ENCODE measurements at places on chromosomes 12 and 14.

- no peaks in the 10 kb centered on the region for H3K27me3 ChIP-seq
- no peak overlapping the region for H3K27ac ChIP-seq
- H3K36me3 ChIP-seq, result no peaks in the 10 kb centered on the region
- no peak for DNase-seq
Observed at GRCh38 chr12:47276621-47277309, 197.0 kb upstream of the AMIGO2 start.

DNA sequence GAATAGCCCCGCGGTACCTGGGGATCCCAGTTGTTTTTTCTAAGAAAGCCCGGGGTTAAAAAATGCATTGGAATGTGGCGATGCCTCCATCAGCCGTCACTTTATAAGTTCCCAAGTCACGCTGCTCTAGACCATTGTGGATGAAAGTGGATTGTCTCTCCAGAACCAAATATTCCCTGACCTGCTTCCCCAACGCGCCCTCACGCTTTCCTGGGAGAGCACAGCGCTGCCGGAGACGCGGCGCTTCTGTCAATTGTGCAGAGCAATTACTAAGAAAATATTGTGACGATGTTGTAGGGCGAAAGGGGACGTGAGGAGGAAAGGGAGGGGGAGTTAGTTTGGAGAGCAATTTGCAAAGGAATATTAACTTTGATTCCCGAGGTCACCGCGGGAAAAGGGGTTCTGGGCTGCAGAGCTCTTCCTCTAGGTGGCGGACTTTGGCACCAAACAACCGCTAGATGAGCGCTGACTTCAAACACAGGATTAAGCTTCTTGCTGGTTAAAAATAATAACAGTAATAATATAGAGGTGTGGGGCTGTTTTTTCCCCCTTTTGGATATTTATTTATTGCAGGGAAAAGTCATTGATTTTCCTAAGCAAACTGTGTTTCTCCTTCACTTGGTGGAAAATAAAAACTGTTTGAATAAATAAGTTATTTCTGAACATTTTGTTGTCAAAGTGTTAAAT, 9.6 kb upstream of the FOXG1 start:
- H3K4me3 ChIP-seq, result no peak overlapping the region
- no peaks in the 10 kb centered on the region for H3K4me1 ChIP-seq
- no peaks in the 10 kb centered on the region for H3K36me3 ChIP-seq
- peaks cover 29% of the 10 kb centered on the region for H3K27me3 ChIP-seq
- no peak for DNase-seq

DNA sequence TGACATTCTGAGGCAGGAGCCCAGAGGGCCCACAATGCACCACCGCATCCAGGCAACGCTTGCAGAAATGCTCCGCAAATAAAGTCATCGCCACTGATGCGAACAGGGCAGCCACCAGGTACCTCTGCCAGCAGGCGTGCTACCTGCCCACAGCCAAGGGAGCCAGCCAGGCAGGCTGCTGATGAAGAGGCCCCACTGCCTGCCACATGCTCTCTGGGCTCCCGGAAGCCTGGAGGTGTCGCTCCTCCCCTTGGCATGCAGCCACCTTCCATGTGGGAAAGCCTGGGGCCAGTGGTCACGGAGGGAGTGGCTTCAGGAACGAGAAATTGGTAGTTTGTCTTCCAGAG, 14.7 kb downstream of the GPR132 start:
- H3K27ac ChIP-seq, result no peak overlapping the region
- H3K36me3 ChIP-seq, result no peaks in the 10 kb centered on the region
- DNase-seq, result no peak
- no peaks in the 10 kb centered on the region for H3K27me3 ChIP-seq

DNA sequence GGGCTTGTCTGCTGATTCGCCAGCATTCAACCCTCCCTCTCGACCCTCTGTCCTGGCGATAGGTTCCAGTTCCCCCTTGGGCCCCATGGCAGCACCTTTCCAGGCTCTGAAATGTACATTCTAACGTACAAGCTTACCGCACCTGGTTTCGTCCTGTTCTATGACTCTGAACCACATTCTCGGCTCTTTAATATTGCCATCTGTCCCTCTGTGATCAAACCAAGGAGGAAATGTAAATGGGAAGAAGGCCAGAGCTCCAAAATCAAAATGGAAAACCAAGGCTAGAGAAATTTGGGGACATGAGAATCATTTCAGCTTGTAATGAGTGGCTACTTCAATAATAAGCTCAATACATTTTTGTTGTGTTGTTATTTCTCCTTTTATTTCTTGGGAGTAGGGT, 117.2 kb downstream of the TTC7B start:
- H3K27ac ChIP-seq, result peak overlapping the region; percentile 91
- no peak overlapping the region for H3K4me3 ChIP-seq
- H3K36me3 ChIP-seq, result no peaks in the 10 kb centered on the region

DNA sequence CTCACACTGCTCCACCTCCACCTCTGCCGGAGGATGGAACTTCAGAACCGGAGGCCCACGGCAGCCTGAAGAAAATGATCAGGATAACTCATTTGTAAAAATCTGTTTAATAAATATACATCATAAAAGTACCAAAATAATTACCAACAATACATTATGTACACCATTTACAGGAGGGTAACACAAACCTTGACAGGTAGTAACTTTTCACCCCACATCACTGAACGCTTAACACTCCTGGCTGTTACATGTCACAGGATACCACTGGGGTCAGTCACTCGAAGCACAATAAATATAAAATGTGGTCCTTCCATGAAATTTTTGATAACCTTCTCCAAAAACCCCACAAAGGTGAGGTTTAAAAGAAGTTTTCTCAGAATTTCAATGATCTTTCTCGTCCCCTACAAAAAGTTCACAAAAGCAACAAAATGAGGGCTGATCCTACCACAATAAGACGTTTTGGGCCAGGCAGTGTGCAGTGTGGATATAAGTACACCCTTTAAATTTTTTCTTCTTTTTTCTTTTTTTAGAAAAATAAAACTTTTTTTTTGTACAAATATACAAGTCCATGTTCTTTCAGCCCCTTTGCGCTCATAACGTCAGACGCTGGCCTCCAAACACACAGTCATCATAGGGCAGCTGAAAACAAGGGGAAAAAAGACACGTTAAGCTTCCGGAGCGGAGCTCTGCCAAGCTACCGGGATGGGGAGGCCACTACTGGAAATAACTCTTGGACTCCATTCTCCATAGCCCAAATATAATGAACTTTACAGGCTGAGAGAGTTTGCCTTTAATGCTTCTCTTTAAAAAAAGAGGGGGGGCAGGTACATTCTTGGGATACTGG, 2.9 kb downstream of the NFKBIA start:
- peak overlapping the region; percentile 99 for H3K27ac ChIP-seq
- H3K27me3 ChIP-seq, result no peaks in the 10 kb centered on the region
- H3K4me3 ChIP-seq, result peak overlapping the region; percentile 88
- H3K4me1 ChIP-seq, result peaks cover 64% of the 10 kb centered on the region
- DNase-seq, result no peak
- peaks cover 51% of the 10 kb centered on the region for H3K36me3 ChIP-seq

DNA sequence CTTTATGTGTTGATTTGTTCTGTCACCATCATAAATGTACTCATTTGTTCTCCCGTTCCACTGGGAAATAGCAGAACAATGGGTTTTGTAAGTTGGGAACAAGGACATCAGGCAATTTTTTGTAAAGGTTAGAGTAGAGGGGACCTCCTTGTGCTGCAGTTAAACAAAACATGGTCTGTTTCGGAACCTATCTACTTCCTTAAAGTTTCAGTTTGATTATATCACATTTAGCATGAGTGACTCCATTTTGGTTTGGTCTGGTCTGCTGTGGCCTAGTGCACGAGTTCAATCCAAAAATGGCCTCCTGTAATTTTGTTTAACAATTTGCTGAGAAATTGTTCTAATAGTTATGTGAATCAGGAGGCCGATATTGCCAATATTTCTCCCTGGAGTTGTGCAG, 372.7 kb downstream of the NUAK1 start:
- no peaks in the 10 kb centered on the region for H3K27me3 ChIP-seq
- H3K4me1 ChIP-seq, result no peaks in the 10 kb centered on the region
- H3K4me3 ChIP-seq, result no peak overlapping the region
- no peak for DNase-seq
- H3K27ac ChIP-seq, result no peak overlapping the region

DNA sequence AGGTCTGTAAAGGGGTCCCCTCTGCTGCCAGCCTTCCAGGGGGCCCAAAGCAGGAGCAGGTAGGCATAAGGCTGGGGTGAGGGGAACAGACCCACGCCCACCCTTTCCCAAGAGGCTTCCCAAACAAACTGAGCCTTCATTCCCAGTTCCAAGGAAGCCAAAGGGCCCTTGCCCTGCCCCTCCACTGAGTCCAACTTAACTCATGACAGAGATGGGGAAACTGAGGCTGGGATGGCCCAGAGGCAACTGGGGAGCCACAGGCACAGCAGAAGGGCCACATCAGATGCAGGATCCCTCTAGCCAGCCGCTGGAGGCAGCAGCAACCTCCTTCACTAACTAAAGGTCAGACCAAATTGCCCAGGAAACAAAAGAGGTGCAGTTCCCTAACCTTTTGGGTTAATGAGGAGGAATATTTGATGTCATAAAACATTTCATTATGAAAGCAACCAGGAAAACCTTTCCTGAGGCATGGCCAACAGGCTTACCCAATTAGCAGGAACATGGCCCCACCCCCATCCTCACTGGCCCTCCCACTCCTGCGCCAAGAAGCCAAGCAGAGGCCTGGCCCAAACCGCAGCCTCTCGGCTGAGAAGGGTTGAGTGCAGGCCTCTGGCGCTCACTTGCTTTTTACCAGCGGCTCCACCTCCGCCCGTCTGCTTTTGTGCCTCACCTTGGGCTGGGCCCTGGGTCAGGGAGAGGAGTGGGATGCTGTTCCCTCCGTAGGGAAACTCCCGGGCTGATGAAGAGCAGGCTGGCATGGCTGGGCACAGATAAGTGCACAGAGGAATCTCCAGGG, 293.5 kb upstream of the RTL1 start:
- DNase-seq, result no peak
- no peaks in the 10 kb centered on the region for H3K4me1 ChIP-seq
- H3K27ac ChIP-seq, result no peak overlapping the region
- no peak overlapping the region for H3K4me3 ChIP-seq
- no peaks in the 10 kb centered on the region for H3K27me3 ChIP-seq

GRCh38 chr12:101743724-101744472, 4.6 kb upstream of the SYCP3 start:
- H3K36me3 ChIP-seq, result peaks cover 16% of the 10 kb centered on the region
- no peaks in the 10 kb centered on the region for H3K4me1 ChIP-seq
- no peak overlapping the region for H3K27ac ChIP-seq
- H3K27me3 ChIP-seq, result no peaks in the 10 kb centered on the region
- H3K4me3 ChIP-seq, result no peak overlapping the region
- DNase-seq, result no peak

DNA sequence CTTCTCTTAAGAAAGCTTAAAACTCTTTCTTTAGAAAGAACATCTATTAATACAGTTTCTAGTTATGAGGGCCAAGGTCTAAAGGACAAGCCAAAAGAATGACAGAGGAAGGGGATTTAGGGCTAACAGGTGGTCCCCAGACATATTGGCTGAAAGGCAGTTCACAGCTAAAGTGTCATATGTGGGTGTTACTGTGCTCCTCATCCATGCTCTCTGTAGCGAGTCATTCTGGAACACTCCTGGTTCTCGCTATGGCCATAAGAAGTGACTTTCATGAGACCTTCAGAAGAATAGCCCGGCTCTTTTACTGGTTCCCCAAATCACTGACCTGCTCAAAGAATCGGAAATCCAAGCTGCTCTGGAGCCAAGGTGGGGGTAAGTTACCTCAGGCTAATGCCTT, 55.0 kb downstream of the TBK1 start:
- H3K4me1 ChIP-seq, result no peaks in the 10 kb centered on the region
- no peak overlapping the region for H3K4me3 ChIP-seq
- DNase-seq, result no peak
- no peaks in the 10 kb centered on the region for H3K36me3 ChIP-seq
- H3K27ac ChIP-seq, result no peak overlapping the region

DNA sequence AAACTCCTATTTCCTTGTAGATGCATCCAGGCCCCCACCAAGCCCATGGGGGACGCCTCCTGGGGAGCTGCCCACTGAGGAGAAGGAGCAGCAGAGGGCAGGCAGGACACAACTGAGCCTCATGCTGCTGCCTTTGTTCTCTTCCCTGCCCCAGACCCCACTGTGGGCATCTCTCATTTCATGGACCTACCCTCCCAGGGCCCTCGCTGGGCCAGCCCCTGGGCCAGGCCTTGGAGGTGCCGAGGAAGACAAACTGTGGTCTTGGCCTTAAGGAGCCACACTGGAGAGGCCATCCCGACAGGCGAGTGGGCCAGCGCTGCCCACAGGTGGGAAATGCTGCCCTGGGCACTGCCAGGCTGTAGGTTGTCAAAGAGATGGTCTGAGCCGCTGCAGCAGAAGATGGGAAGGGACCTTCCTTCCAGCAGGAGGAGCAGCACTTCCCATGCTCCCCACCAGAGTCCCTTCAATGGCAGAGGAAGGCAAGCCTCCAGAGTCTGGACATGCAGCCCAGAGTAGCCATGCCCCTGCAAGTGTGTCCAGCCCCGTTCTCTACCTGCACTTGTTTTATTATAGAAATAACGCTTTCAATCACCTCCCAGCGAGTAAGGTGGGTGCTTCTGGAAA, 147.4 kb downstream of the BCL11B start:
- H3K4me1 ChIP-seq, result no peaks in the 10 kb centered on the region
- no peak overlapping the region for H3K4me3 ChIP-seq

GRCh38 chr12:48000878-48001504, 3.3 kb downstream of the COL2A1 start:
- no peak for DNase-seq
- H3K36me3 ChIP-seq, result no peaks in the 10 kb centered on the region
- H3K4me1 ChIP-seq, result peaks cover 47% of the 10 kb centered on the region
- peak overlapping the region; percentile 32 for H3K27ac ChIP-seq
- H3K4me3 ChIP-seq, result peak overlapping the region; percentile 79
- H3K27me3 ChIP-seq, result peaks cover 10% of the 10 kb centered on the region

- H3K27me3 ChIP-seq, result no peaks in the 10 kb centered on the region
- H3K4me1 ChIP-seq, result no peaks in the 10 kb centered on the region
- H3K4me3 ChIP-seq, result no peak overlapping the region
- DNase-seq, result no peak
- H3K36me3 ChIP-seq, result no peaks in the 10 kb centered on the region
- H3K27ac ChIP-seq, result no peak overlapping the region
Observed at GRCh38 chr14:94331462-94331861, 8.3 kb upstream of the SERPINA6 start.

DNA sequence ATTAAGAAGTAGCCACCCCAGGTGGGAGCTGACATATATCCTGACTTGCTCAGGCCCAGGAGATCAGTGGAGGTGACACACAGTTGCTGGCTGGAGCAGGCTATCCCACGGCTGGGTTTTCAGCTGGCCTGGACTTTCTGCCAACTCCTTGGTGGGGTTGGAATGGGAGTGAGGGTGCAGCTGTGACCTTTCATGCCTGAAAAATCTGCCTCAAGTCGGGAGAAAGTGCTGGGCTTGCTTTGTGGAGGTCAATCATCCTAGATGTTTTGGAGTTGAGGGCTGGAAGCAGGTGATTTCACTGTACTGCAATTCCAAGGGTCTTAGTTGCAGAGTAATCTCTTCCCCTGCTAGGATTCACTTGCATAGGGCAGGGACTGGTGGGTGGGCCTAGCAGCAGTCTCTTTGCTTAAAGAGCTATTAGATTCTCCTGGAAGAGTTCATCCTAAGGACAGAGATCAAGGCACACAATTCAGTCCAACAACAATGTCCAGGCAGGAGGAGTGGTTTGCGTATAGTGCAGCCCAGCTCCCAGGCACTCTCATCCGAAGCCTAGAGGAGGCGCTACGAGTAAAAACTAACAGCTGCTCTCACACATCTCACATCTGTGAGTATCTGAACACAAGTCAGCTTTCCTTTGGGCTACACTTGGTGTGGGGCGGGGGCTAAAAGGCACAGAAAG, 98.1 kb downstream of the GAS2L3 start:
- no peaks in the 10 kb centered on the region for H3K36me3 ChIP-seq
- H3K4me3 ChIP-seq, result no peak overlapping the region
- no peaks in the 10 kb centered on the region for H3K27me3 ChIP-seq
- H3K27ac ChIP-seq, result no peak overlapping the region
- no peak for DNase-seq
